ENCODE measurements at places on chromosomes 6 and 20.

DNA sequence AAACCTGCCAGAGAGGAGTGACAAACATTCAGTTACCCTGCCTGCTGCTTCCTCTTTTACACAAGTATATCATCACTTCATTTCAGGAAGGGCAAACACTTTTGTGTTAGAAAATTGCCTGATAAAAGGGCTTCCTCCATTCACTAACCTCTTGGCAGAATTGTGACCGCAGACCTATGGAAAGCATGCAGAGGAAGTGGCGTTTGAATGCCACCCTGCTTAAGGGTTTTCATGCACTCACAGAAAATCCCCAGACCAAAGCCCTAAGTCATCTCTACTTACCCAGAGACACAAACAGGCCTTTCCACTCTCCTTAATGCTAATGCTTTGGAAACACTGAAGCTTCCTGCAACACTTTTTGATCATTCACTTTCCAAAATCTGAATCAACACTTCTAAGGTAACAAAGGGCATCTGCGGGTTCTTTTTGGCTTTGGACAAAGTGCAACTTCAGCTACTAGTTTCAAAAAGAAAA is 22.1 kb upstream of the RALGAPA2 start:
- DNase-seq, result no peak

- DNase-seq, result no peak
Observed at GRCh38 chr6:63389191-63389844, 69.5 kb upstream of the LGSN start.

DNA sequence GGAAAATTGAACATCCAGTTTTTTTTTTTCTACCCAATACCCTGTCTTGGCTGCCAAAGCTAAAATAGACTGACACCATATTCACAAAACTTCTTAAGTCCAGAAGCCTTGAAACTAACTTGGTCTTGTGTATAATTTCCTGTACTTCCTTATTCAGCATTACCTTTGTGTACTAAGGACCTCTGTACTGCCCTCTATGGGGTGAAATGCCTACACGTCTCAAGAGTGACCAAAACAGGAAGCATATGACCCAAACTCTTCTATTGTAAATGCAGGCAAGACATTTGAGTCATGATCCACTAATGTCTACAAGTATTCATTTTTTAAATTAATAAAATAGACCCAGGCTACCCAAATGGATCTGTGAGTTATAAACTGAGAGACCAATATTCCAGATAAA is 50.4 kb downstream of the HMGCLL1 start:
- no peak for DNase-seq

DNA sequence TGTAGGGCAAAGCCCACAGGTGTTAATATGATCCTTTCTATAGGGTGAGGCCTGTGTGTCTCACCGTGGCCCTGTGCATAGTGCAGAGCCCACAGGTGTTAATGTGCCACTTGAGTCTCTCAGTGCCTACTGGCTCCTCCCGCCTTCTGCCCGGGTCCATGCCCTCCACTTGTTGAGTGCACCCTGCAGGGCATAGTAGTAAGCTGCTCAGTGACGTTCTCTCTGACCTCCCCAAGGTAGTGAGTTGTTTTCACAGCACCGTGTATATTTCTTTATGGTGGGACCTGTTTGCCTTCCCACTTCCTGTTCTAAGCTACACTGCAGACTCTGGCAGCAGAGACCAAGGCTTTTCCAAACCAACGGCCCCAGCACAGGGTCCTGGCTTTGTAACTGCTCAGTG is 64.5 kb upstream of the SLC22A1 start:
- no peak for DNase-seq

DNA sequence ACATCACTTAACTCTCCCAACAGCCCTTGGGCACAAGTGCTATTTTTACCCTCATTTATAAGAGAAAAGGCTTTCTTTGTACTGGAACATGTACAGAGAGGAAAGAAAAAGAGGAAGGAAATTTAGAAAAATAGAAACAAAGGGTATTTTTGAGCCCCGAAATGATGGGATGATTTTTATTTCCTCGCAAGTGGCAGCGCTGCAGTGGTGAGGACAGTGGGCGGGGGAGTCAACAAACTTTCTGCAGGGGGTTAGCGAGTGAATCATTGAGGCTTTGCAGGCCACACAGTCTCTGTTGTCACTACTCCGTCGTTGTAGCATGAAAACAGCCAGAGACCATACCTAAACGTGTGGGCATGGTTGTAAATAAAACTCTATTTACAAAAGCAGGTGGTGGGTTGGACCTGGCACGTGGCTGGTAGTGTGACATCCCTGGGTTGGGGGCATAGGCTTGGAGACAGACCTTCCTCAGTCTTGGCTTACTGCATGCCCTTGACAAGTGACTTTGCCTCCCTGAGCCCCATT is 25.5 kb upstream of the OCSTAMP start:
- no peak for DNase-seq

GRCh38 chr6:165821754-165822153 is 158.7 kb upstream of the PDE10A start:
- no peak for DNase-seq

Measured in DMS79 treated with DMSO at 0.1 percent for 48 hours (cell line).